ENCODE measurements at places on chromosomes 5 and 9. TPM values are rescaled to one million over a fixed set of nuclear protein-coding genes. Genes with fewer than 3 reads are reported as not detected.

DNA sequence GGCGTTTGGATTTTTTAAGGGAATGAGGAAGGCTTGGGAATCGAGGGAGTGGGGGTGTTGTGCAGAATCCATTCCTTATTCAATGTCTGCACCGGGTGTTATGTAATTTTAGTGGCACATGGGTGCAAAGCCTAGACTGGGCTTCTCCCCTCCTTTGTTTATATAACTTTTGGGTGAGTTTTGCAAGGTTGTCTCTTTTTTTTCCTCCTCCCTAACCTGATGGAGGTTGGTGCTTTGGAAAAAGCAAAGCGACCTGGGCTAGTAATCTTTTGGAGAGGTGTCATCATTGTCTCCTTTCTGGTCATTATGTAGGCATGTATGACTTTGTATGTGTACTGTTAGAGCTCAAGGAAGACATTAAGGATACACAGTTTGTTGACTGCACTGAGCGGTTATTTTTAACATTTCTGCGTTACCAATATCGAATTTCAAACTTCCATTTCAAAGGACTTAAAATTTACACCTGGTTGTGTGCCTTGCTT lies 3.1 kb downstream of the SMARCA2 start:
- DNase-seq = no peak

DNA sequence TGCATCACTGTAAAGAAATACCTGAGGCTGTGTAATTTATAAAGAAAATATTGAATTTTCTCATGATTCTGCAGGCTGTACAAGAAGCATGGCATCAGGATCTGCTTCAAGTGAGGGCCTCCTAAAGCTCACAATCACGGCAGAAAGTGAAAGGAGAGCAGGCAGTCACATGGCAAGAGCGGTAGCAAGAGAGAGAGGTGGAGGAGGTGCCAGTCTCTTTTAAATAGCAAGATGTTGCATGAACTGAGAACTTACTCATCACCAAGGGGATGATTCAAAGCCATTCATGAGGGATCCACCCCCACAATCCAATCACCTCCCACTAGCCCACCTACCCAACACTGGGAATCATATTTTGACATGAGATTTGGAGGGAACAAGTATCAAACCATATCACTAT lies 184.5 kb upstream of the PAPPA start:
- peak; percentile 28 for DNase-seq

DNA sequence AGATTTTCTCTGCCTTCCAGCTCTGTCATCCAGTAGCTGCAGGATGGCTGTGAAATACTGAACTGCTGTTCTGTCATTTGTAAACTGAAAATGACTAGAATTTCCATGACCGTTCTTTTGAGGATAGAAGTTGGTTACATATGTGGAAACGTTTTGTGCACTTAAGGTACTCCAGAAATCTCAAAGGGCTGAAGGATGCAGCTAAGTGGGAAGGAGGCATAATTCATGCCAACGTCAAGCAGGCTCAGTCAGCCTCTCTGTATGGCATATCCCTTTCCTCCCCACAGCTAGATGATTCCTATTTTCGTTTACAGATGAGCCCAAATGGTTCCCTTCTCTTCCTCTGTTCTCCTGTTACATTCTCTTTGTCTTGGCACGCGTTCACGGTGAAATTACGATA lies 257.6 kb downstream of the FBXL7 start:
- no peak for DNase-seq

- DNase-seq = no peak
Measured at GRCh38 chr5:119458911-119459632, 6.8 kb downstream of the HSD17B4 start.

DNA sequence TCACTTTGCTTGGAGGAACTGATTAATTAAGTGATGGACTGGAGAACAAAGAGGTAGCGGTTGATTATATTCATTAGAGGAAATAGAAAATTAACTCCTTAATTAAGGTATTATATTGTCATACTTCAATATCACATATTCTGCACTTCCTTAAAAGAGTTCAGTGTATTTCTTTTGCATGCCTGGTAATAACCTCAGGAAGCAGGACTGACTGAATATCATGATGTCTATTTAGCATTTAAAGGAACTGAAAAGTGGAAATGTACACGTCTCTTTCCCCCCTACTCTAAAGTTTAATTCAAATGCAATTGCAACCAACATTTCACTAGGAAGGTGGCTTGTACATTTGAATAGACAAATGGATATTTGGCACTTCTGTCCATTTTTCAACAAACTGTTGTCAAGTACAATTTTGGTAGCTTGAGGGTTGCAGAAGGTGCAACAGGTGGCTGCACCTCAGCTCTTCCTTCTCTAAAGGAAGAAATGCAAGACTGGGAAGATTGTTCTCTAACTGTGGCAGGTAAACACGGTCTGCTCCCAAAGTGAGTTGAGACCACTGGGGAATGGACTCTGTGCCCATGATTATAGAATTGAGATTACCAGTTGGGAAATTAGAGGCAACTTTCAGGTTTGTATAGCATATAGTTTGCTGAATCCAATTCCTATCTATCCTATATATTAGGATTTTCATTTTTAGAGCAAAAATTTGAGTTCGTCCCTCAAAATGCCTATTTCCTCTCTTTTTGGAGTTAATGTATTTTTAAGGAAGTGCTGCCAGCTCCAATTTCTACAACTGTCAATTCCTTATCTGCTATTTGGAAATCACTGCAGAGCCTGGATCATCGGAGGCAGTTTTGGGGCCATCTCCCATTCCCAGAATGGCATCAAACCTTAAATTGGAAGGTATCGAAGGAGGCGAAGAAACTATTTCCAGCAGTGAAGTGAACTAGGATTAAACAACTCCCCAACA lies 98.9 kb upstream of the TAF11L2 start:
- DNase-seq = no peak

- DNase-seq = no peak
Measured at GRCh38 chr5:136203303-136203922, 10.5 kb upstream of the SMIM32 start.

- no peak for DNase-seq
Measured at GRCh38 chr5:141722266-141722665, 40.2 kb upstream of the ARAP3 start.

- no peak for DNase-seq
Measured at GRCh38 chr9:93812410-93812668, 142.8 kb downstream of the BARX1 start.

DNA sequence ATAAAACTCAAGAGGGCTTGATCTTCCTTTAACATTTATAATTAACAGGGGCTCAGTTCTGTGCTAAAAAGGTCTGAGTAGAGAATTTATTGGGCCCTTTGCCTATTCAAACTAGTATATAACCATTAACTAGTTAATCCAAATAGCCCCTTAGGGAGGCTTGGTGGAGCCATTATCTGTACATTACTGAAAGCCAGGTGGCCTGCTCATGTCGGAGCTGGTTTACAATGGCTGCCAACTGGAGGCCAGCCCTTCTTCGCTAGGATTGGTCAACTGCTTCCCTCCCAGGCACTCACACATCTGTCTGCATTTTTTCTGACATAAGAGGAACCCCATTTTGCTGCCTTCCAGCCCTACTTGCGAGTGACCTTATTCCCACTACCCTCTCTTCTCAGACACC lies 30.4 kb upstream of the NDFIP1 start:
- DNase-seq = no peak

GRCh38 chr9:2837915-2838314 lies 6.0 kb downstream of the PUM3 start:
- DNase-seq = peak; percentile 24

Gene ADAMTS2
- total RNA-seq = 25.5 TPM

Gene ORM2
- total RNA-seq = not detected

Gene PAEP
- total RNA-seq = not detected

DNA sequence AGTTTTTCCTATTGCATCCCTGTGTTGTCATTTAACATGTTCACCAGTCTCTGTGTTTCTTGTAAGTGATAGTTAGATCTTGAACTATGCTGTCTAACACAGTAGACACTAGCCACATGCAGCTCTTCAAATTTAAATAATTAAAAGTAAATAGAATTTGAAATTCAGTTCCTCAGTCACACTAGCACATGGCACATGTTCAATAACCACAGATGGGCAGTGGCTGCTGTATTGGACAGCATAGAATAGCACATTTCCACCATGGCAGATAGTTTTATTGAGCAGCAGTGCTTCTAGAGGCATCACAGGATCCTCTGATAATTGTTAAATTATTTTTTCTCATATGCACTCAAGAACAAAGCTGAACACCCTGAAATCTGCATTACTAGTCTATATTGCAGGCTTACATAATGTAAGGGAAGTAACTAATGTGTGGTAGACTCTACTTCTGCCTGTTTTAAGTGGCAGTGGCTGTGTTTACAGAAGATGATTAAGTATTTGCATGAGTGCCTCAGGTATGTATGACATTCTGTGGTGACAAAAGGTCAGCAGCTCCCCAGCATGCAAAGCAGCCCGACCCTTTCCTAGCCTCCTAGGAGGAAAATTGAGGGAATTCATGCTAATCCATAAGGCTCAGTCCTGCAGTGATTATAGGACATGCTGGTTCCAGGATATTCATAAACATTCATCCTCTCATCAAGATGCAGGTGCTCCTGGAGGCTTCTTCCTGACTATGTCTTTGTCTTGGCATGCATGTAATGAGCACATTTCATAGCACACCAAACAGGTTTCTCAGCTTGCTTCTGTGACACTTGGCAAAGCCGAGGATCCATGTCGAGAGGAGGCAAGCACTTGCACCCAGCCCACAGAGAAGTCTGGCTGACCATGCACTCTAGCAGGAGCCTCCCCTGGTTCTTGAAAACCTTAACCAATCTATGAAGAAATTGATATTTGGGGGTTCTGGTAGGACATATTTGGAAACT lies 45.5 kb downstream of the SH3RF2 start:
- DNase-seq = no peak

All from myocyte (in vitro differentiated cells).